ENCODE measurements at places on chromosomes 2 and 18.

GRCh38 chr2:54042341-54042740 is 71.5 kb upstream of the PSME4 start:
- no peak for DNase-seq

- no peak for DNase-seq
Observed at GRCh38 chr2:37614061-37614738, 57.2 kb downstream of the CDC42EP3 start.

GRCh38 chr2:73964223-73964622 is 20.5 kb upstream of the TET3 start:
- DNase-seq: no peak

- DNase-seq: no peak
Observed at GRCh38 chr2:136331226-136331625, 213.3 kb upstream of the CXCR4 start.

GRCh38 chr2:174901075-174901474 is 104.1 kb downstream of the CHN1 start:
- no peak for DNase-seq

DNA sequence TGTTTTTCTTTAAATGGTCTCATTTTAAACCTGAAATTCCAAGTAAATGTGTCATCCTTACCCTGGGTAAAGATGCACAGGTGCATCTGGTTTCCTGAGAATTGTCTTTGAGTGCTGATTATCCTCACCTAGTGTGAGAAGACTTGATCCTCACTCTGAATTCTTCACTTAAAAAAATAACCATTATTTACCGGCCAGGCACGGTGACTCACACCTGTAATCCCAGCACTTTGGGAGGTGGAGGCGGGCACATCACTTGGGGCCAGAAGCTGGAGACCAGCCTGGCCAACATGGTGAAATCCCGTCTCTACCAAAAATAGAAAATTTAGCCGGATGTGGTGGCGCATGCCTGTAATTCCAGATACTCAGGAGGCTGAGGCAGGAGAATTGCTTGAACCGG is 9.9 kb upstream of the WNT6 start:
- no peak for DNase-seq

- no peak for DNase-seq
Observed at GRCh38 chr2:117963446-117963845, 50.4 kb downstream of the CCDC93 start.

GRCh38 chr2:197181491-197181890 is 129.1 kb downstream of the ANKRD44 start:
- DNase-seq: no peak

- no peak for DNase-seq
Observed at GRCh38 chr2:148642112-148642744, 2.3 kb upstream of the EPC2 start.

DNA sequence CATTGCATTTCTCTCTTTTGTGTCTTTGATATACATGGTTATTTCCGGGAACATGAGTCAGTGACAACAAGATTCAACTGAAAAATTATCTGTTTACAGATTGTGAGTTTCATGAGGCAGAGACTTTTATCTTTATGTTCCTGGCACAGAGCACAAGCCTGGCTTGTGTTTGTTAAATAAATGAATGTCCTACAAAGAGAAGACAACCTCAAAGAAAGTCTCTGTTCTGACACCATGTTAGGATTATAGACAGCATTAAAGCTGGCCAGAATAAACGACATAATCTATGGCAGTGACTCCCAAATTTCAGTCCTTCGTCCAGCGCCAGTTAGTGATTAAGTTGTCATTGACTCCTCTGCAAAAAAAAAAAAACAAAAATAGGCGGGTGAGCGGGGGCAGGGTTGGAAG is 97.4 kb upstream of the DNAJC10 start:
- DNase-seq: no peak
